ENCODE measurements at places on chromosomes 1 and 21. TPM values are rescaled to one million over a fixed set of nuclear protein-coding genes. Genes with fewer than 3 reads are reported as not detected.

Gene CEP104
- total RNA-seq = 28.3 TPM

Gene CLDN17
- total RNA-seq = not detected

Gene PPP1R12B
- 21.5 TPM for total RNA-seq

Gene GUCA2A
- not detected for total RNA-seq

Gene MTARC1
- not detected for total RNA-seq

Gene UBL4B
- not detected for total RNA-seq

Gene DENND2C
- 2.3 TPM for total RNA-seq

Gene DNASE2B
- total RNA-seq = not detected

DNA sequence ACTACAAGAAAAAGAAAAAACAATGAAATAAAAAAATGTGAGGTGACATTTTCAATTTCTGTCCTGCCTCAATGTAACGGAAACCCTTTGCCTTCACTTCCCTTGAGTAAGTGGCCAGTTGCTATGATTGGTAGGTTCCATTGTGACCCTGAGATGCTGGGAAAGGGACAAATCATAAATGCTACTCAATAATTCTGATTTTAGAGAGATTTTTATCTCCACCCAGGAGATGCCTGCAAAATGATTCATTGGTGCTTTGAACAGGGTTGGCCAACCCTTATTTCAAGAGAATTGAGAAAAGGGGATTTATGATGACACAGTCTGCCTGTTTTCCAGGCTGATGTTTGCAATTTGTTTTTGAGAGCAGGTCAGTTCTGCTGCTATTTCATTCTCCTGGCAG, 22.5 kb downstream of the XCL1 start:
- no peak for DNase-seq

DNA sequence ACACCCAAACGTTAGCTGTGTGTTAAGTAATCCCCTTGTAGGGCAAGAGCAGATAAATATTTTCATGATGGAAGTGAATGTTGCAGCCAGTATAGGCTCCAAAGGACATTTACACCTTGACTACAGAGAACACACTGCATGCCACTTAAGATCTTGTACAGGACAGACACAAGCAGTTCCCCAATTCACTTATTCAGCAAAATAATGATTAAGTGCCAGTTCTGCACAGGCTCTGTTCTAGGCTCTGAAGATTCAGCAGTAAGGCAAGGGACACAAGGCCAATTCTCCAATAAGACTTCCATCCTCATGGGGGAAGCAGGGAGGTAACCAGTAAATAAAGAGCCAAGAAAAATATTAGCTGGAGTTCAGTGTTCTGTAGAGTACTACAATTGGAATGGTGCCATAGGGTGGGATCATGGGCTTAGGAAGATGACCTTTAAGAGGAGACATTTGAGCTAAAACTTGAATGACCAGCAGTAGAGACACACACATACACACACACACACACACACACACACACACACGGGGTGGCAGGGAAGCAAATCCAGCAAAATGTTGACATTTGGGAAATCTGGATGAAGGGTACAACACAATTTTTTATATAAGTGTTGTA, 199.9 kb upstream of the JUN start:
- no peak for DNase-seq

GRCh38 chr1:242784807-242785206, 260.3 kb upstream of the PLD5 start:
- no peak for DNase-seq

GRCh38 chr1:79100385-79100784, 93.9 kb upstream of the ADGRL4 start:
- no peak for DNase-seq

GRCh38 chr1:232020352-232020751, 393.8 kb downstream of the DISC1 start:
- no peak for DNase-seq

- no peak for DNase-seq
Observed at GRCh38 chr1:73635021-73635420, 563.0 kb downstream of the LRRIQ3 start.

- DNase-seq = no peak
Observed at GRCh38 chr21:17978895-17979294, 159.7 kb upstream of the C21orf91 start.

Data from activated naive CD4-positive, alpha-beta T cell treated with anti-CD3 and anti-CD28 coated beads, Interleukin-2, amount 50 U/mL, for 72 hours (primary cell).